Activated CD4-positive, alpha-beta T cell treated with anti-CD3 and anti-CD28 coated beads, Interleukin-2, amount 10 ng/mL, durations not matched to agents 24 days and 14 days (primary cell): ENCODE measurements at places on chromosomes 5 and 9. TPM values are rescaled to one million over a fixed set of nuclear protein-coding genes. Genes with fewer than 3 reads are reported as not detected.

The NTMT1 gene
- 72.0 and 72.4 TPM in 2 replicates for total RNA-seq

The GFPT2 gene
- total RNA-seq: 0.42 TPM in 1 of 2 replicates, not detected in the other

The SLC6A19 gene
- not detected in 2 replicates for total RNA-seq

GRCh38 chr5:29896646-29897045 is 1296.8 kb upstream of the CDH6 start:
- no peaks in the 10 kb centered on the region for H3K27me3 ChIP-seq
- no peaks in the 10 kb centered on the region for H3K4me1 ChIP-seq
- DNase-seq: no peak
- no peak overlapping the region for H3K4me3 ChIP-seq
- H3K27ac ChIP-seq: no peak overlapping the region

DNA sequence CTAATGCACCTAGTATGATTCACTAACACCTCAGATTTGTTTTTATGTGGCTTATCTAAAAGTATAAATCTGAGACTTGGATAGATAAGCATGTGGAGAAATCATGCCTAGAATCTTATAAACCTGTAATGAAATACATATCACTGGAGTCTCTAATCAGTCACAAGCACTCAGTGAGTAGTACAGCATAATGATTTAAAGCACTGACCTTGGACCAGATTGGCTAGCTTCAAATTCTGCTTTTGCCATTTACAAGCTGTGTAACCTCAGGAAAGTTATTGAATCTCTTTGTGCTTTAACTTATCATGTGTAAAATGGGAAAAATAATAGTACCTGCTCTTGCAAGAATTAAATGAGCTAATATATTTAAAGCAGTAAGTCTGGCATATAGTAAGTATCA is 61.2 kb upstream of the ALDH1A1 start:
- no peaks in the 10 kb centered on the region for H3K36me3 ChIP-seq
- peaks cover 21% of the 10 kb centered on the region for H3K27me3 ChIP-seq
- no peaks in the 10 kb centered on the region for H3K4me1 ChIP-seq
- DNase-seq: no peak

DNA sequence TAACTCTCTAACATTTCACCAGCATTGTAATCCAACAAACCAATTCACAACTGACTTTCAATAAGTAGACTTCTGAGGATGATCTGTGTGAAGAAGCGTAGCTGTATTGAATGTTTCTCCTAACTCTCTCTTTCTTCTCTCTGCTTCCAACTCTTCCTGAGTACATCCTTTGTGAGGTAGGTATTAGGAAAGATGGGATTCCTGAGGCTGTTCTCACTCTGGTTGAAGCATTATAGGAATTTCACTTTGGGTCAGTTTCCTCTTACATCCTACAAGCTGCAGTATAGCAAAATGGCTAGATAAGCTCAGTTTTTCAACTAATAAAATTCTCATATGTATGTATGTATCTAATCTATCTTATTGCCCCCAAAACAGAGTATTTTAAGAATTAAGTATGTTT is 702.8 kb downstream of the CETN3 start:
- H3K4me1 ChIP-seq: no peaks in the 10 kb centered on the region
- no peak overlapping the region for H3K27ac ChIP-seq
- H3K4me3 ChIP-seq: no peak overlapping the region
- H3K36me3 ChIP-seq: no peaks in the 10 kb centered on the region

GRCh38 chr9:116337015-116337414 is 183.4 kb downstream of the PAPPA start:
- peaks cover 3% of the 10 kb centered on the region for H3K27me3 ChIP-seq
- H3K4me3 ChIP-seq: no peak overlapping the region
- no peaks in the 10 kb centered on the region for H3K4me1 ChIP-seq
- H3K27ac ChIP-seq: no peak overlapping the region
- no peaks in the 10 kb centered on the region for H3K36me3 ChIP-seq

GRCh38 chr5:35554016-35554415 is 63.6 kb upstream of the SPEF2 start:
- H3K4me1 ChIP-seq: no peaks in the 10 kb centered on the region
- no peak for DNase-seq
- H3K36me3 ChIP-seq: peaks cover 2% of the 10 kb centered on the region
- H3K4me3 ChIP-seq: no peak overlapping the region
- H3K27me3 ChIP-seq: peaks cover 2% of the 10 kb centered on the region

- peaks cover 16% of the 10 kb centered on the region for H3K27me3 ChIP-seq
- H3K4me1 ChIP-seq: peaks cover 6% of the 10 kb centered on the region
- H3K36me3 ChIP-seq: no peaks in the 10 kb centered on the region
- no peak overlapping the region for H3K27ac ChIP-seq
- DNase-seq: no peak
These were observed 124.2 kb downstream of the WNK2 start for GRCh38 chr9:93308158-93308602.

DNA sequence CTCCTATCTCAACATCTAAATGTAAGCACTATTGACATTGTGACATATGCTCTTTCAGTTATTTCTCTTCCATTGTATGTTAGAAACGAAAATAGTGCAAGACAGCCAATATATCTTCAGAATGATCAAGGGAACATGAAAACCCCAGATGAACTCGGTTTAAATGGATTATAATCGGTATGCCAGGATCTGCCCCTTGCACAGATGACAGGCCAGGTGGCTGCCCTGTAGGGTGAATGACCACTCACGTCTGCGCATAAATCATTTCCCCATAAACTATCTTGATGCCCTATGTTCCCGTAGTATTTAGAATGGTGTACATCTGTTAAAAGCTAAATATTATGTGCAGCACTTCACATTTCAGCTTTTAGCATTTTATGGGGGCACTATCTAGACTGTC is 69.7 kb upstream of the RANBP3L start:
- H3K36me3 ChIP-seq: no peaks in the 10 kb centered on the region
- DNase-seq: no peak
- H3K27ac ChIP-seq: no peak overlapping the region
- H3K4me3 ChIP-seq: no peak overlapping the region
- H3K4me1 ChIP-seq: no peaks in the 10 kb centered on the region

DNA sequence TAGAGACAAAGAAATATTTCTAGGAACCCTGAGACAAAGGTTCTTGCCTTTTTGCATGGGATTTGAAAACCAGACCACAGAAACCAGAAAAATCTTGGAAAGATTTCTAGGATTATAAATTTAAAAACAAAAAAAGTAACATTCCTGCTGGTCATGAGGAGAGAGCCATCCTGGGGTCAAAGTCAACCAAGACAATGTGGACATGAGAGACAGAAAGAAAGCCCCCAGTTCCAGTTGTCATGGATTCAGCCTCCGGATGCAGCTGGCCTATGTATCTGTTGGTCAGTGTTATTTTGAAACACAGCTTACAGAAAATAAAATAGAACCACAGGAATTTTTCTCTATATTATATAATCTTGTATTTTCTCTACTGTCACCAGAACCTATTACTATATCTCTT is 24.4 kb upstream of the RGMB start:
- H3K4me3 ChIP-seq: no peak overlapping the region
- no peaks in the 10 kb centered on the region for H3K36me3 ChIP-seq
- DNase-seq: no peak
- peaks cover 6% of the 10 kb centered on the region for H3K27me3 ChIP-seq
- no peaks in the 10 kb centered on the region for H3K4me1 ChIP-seq

- no peak for DNase-seq
- no peak overlapping the region for H3K27ac ChIP-seq
- no peak overlapping the region for H3K4me3 ChIP-seq
- H3K36me3 ChIP-seq: no peaks in the 10 kb centered on the region
These were observed 21.5 kb downstream of the COL5A1 start for GRCh38 chr9:134663084-134663483.

- no peak for DNase-seq
- H3K27ac ChIP-seq: no peak overlapping the region
- H3K4me1 ChIP-seq: no peaks in the 10 kb centered on the region
- peaks cover 5% of the 10 kb centered on the region for H3K27me3 ChIP-seq
These were observed 164.1 kb upstream of the ZNF618 start for GRCh38 chr9:113712053-113712452.
